ENCODE measurements at places on chromosomes 2 and 18. TPM values are rescaled to one million over a fixed set of nuclear protein-coding genes. Genes with fewer than 3 reads are reported as not detected.

DNA sequence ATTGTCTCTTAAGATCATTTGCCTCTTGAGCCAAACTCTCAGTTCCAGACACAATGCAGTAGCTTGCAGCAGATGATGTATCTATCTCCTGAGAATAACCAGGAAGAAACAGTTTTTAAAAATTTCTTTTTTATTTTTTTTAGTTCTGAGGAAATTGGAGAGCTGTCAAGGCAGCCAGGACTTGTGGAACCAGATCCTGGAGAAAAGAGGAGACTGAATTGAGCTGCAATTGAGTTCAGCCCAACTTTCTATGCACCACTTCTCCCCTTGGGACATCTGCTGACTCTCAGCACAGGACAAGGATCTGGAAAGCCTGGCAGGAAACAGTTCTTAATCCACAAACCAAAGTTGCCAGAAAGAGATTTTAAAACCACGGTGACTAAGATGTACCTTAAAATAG lies 13.5 kb upstream of the CSRNP3 start:
- H3K4me3 ChIP-seq = no peak overlapping the region
- H3K36me3 ChIP-seq = no peaks in the 10 kb centered on the region
- H3K27me3 ChIP-seq = no peaks in the 10 kb centered on the region

GRCh38 chr2:3505771-3506170 lies 13.6 kb downstream of the ADI1 start:
- no peak for DNase-seq
- H3K36me3 ChIP-seq = no peaks in the 10 kb centered on the region
- no peaks in the 10 kb centered on the region for H3K27me3 ChIP-seq
- no peak overlapping the region for H3K4me3 ChIP-seq
- no peak overlapping the region for H3K27ac ChIP-seq
- peaks cover 6% of the 10 kb centered on the region for H3K4me1 ChIP-seq

Gene MTCL1
- 23.6 TPM for total RNA-seq

DNA sequence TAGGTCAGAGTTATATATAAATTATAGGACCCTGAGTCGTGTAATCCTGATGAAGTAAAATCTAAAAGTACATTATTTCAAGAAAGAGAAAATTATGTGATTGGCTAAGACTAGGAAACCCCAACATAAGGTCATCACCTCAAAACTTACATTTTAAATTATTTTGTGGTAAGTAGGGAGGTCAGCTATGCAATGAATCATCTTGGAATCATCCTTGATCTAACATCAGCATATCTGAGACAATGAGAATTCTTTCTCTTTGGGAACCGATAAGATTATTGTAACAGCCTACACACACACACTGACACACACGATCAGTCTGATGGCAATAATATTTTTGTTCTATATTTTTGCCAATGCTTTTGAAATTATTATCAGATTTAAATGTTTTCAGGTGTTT lies 904.8 kb upstream of the CHAC2 start:
- H3K4me3 ChIP-seq = no peak overlapping the region
- H3K4me1 ChIP-seq = no peaks in the 10 kb centered on the region
- no peak for DNase-seq
- H3K27me3 ChIP-seq = no peaks in the 10 kb centered on the region

- no peaks in the 10 kb centered on the region for H3K36me3 ChIP-seq
- no peak overlapping the region for H3K27ac ChIP-seq
- H3K4me1 ChIP-seq = no peaks in the 10 kb centered on the region
- H3K27me3 ChIP-seq = no peaks in the 10 kb centered on the region
- no peak for DNase-seq
These were observed 378.9 kb downstream of the NBAS start for GRCh38 chr2:15182275-15182674.

Gene TANK
- total RNA-seq = 94.0 TPM

DNA sequence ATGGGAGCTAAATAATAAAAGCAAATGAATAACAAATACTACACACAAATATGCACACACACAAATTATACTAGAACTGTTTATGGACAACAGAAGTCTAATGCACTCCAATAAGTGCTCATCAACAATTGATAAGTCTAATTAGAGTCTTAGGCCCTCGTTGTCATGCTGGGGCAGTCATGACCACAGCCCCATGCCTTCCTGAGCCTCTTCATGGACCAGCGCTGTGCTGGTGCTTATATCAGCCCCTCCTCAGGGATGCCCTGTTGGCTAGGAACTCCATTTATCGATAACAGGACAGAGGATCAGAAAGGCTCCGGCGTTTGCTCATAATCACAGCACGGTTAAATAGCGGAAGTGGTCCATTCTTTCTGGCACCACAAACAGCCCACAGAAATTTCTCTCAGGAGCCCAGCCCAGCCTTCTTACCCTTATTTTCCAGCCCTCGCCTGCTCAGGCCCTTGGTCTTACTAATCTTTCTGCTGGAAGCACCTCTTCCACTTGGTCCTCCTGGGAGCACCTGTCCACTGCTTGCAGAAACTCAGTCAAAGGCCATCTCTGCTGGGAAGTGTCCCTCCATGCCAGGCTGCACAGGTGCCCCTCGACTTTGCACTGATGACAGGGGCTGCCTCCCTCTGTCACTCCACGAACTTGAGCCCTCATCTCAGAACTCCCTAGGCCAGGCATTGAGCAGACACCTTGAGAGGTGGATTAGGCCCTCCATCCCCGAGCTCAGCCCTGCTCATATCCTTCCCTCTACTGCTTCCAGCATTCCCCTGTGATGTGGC lies 500.2 kb upstream of the HS6ST1 start:
- H3K4me1 ChIP-seq = no peaks in the 10 kb centered on the region
- no peak overlapping the region for H3K27ac ChIP-seq
- no peak for DNase-seq
- no peaks in the 10 kb centered on the region for H3K27me3 ChIP-seq
- no peak overlapping the region for H3K4me3 ChIP-seq
- H3K36me3 ChIP-seq = no peaks in the 10 kb centered on the region

GRCh38 chr2:187383043-187383800 lies 64.8 kb downstream of the CALCRL start:
- no peaks in the 10 kb centered on the region for H3K4me1 ChIP-seq
- no peaks in the 10 kb centered on the region for H3K27me3 ChIP-seq
- H3K4me3 ChIP-seq = no peak overlapping the region
- DNase-seq = no peak
- no peak overlapping the region for H3K27ac ChIP-seq

Gene MERTK
- 15.7 TPM for total RNA-seq

Gene BOK
- total RNA-seq = 35.1 TPM

DNA sequence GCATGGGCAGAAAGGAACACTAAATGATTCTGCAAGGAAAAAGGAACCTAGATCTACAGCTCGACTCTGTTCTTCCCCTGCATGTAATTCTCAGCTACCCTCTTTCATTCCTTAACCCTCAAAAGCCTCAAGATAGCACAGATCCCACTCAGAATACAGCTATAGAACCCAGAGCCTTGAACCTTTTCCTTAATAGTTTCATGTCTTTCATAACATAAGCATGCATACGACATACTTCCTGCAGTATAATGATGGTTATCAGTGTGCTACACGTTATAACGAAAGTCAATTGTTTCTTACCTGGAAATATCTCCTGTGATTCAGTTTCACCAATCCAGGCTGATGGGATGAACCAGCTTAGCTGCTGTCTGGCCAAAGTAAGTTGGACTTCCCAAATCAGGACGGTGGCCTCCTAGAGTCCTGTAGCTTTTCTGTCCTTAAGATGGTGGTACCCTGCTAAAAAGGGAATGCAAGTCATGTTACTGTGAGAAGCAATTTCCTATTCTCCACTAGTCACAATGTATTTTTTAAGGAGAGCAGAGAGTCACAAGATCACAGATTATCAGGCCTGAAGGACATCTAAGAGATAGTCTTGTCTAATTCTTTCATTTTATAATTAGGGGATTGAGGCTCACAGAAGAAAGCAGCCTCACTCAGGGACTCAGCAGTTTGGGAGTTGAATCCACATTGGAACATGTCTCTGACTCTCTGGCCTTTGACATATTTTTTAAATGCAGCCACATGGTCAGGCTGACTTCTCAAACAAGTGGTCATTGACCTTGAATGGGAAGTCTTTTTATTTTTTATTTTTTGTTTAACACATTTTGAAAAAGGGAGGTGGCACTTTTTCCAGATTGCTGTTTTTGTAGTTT lies 41.8 kb downstream of the CYRIA start:
- H3K36me3 ChIP-seq = peaks cover 12% of the 10 kb centered on the region
- no peak for DNase-seq
- no peak overlapping the region for H3K4me3 ChIP-seq
- H3K27ac ChIP-seq = peak overlapping the region; percentile 83
- no peaks in the 10 kb centered on the region for H3K27me3 ChIP-seq

Gene TMEM163
- not detected for total RNA-seq

Gene LYG2
- not detected for total RNA-seq

Gene FBXO41
- total RNA-seq = 2.7 TPM

Gene REG1B
- total RNA-seq = not detected

Gene NT5DC4
- not detected for total RNA-seq

- H3K36me3 ChIP-seq = no peaks in the 10 kb centered on the region
- no peak for DNase-seq
- no peaks in the 10 kb centered on the region for H3K4me1 ChIP-seq
These were observed 294.9 kb upstream of the CYRIA start for GRCh38 chr2:16960579-16960978.

DNA sequence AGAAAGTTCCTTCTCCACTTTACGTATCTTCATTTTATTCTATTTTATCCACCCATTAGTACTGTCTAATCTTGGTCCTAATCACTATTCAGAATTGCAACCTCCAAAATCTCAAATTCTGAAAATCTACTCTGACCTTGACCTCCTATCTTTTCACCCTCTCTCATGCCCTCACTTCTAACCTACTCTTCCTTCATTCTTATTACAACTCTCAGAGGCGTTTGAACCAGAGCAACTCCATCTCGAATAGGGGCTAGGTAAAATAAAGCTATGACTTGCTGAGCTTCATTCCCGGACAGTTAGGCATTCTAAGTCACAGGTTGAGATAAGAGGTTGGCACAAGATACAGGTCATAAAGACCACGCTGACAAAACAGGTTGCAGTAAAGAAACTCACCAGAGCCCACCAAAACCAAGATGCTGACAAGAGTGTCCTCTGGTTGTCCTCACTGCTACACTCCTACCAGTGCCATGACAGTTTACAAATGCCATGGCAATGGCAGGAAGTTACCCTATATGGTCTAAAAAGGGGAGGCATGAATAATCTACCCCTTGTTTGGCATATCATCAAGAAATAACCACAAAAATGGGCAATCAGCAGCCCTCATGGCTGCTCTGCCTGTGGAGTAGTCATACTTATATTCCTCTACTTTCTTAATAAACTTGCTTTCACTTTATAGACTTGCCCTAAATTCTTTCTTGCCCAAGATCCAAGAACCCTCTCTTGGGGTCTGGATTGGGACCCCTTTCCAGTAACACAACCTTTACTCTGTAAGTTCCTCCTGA lies 11.4 kb downstream of the CCDC88A start:
- no peaks in the 10 kb centered on the region for H3K4me1 ChIP-seq
- no peaks in the 10 kb centered on the region for H3K36me3 ChIP-seq
- no peak overlapping the region for H3K4me3 ChIP-seq
- H3K27ac ChIP-seq = no peak overlapping the region
- H3K27me3 ChIP-seq = no peaks in the 10 kb centered on the region

Gene CRYBA2
- total RNA-seq = not detected

Gene RESP18
- not detected for total RNA-seq

Gene RNF125
- total RNA-seq = 3.7 TPM

DNA sequence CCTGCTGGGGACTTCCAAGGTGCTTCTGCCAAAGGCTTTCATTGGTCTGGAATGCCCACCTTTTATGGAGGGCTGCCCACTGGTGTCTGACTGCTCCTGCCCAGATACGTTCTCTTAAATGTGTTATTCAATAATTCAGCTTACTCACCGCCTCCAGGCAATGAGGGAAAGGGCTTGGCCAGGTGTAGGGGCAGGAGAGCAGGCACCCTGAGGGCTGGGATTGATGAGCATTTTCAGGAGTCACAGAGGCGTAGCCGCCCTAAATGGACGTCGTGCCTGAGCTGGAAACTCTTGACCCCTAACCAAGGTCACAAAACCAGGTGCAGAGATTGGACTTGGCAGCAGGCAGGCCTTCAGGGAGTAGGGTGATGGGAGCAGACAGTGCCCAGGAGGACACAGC lies 26.8 kb downstream of the MAL start:
- H3K4me1 ChIP-seq = no peaks in the 10 kb centered on the region
- no peaks in the 10 kb centered on the region for H3K27me3 ChIP-seq
- no peak overlapping the region for H3K4me3 ChIP-seq
- DNase-seq = no peak

GRCh38 chr18:12651651-12652050 lies 6.3 kb downstream of the SPIRE1 start:
- DNase-seq = no peak
- peaks cover 23% of the 10 kb centered on the region for H3K4me1 ChIP-seq
- H3K4me3 ChIP-seq = no peak overlapping the region
- no peak overlapping the region for H3K27ac ChIP-seq
- no peaks in the 10 kb centered on the region for H3K36me3 ChIP-seq

Gene NEU2
- not detected for total RNA-seq

GRCh38 chr2:4662161-4662779 lies 958.9 kb downstream of the DCDC2C start:
- no peak for DNase-seq
- H3K4me3 ChIP-seq = no peak overlapping the region
- no peak overlapping the region for H3K27ac ChIP-seq
- H3K4me1 ChIP-seq = no peaks in the 10 kb centered on the region
- no peaks in the 10 kb centered on the region for H3K36me3 ChIP-seq
- no peaks in the 10 kb centered on the region for H3K27me3 ChIP-seq

- no peaks in the 10 kb centered on the region for H3K27me3 ChIP-seq
- H3K4me3 ChIP-seq = no peak overlapping the region
- DNase-seq = no peak
- no peak overlapping the region for H3K27ac ChIP-seq
These were observed 161.6 kb upstream of the TACR1 start for GRCh38 chr2:75360945-75361344.

DNA sequence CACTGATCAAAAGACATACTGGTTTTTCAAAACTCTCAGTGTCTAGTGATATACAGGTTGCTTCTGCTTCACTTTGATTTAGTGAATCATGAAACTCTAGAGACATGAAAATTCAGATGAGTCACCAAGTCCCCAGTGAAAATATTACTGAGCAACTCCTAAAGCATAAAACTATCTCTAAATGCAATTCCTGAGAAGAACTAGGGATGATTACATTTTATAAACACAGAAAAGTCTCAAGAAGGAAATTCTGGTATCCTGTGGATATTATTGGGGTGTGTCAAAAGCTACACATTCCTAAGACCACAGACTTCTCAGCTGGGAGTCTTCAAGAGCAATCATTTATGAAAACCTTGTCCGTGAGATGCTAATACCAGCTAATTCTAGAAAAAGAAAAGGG lies 9.7 kb downstream of the LRRTM4 start:
- no peak overlapping the region for H3K4me3 ChIP-seq
- no peak overlapping the region for H3K27ac ChIP-seq

- no peaks in the 10 kb centered on the region for H3K4me1 ChIP-seq
- H3K4me3 ChIP-seq = no peak overlapping the region
- H3K36me3 ChIP-seq = peaks cover 11% of the 10 kb centered on the region
- no peak overlapping the region for H3K27ac ChIP-seq
- DNase-seq = no peak
These were observed 37.8 kb downstream of the PRELID3A start for GRCh38 chr18:12445554-12445953.

- H3K27me3 ChIP-seq = no peaks in the 10 kb centered on the region
- no peak overlapping the region for H3K27ac ChIP-seq
- no peak overlapping the region for H3K4me3 ChIP-seq
- no peak for DNase-seq
- H3K4me1 ChIP-seq = peaks cover 3% of the 10 kb centered on the region
- no peaks in the 10 kb centered on the region for H3K36me3 ChIP-seq
These were observed 17.5 kb upstream of the MGAT4A start for GRCh38 chr2:98748292-98749065.

GRCh38 chr2:46954951-46955571 lies 39.5 kb upstream of the MCFD2 start:
- H3K4me3 ChIP-seq = no peak overlapping the region
- H3K27ac ChIP-seq = peak overlapping the region; percentile 63
- no peaks in the 10 kb centered on the region for H3K27me3 ChIP-seq
- no peak for DNase-seq

Gene ADAM23
- total RNA-seq = 5.2 TPM

Gene DCC
- not detected for total RNA-seq

Gene IL1R1
- 79.6 TPM for total RNA-seq

Gene SYT4
- 4.7 TPM for total RNA-seq

All from vagina (tissue), 2 donors.